Adrenal gland (tissue), 19 donors: ENCODE measurements at places on chromosomes 3 and 15. TPM values are rescaled to one million over a fixed set of nuclear protein-coding genes. Genes with fewer than 3 reads are reported as not detected.

Gene PTX3
- 4.0 TPM for total RNA-seq

Gene LRRC34
- 0.69 TPM for total RNA-seq

Gene ADAM10
- total RNA-seq = 38.0 TPM

Gene TMEM62
- total RNA-seq = 18.2 TPM

Gene ISL2
- not detected for total RNA-seq

Gene CPLX3
- total RNA-seq = 0.11 TPM

Gene MANF
- 77.0 TPM for total RNA-seq

Gene DUT
- 85.9 TPM for total RNA-seq

Gene GOLGA6B
- total RNA-seq = not detected

Gene HYKK
- 8.6 TPM for total RNA-seq

Gene ADGRG7
- not detected for total RNA-seq

Gene THRB
- total RNA-seq = 9.4 TPM

Gene CACNA2D2
- 0.55 TPM for total RNA-seq

Gene SH2D7
- total RNA-seq = not detected

Gene CSPG4
- total RNA-seq = 2.7 TPM

Gene ERICH6
- total RNA-seq = not detected

Gene MOBP
- not detected for total RNA-seq

Gene STAC
- total RNA-seq = 2.3 TPM

Gene SGO1
- total RNA-seq = 0.51 TPM

Gene CFAP100
- total RNA-seq = not detected

Gene ITIH1
- 1.3 TPM for total RNA-seq

Gene PTH1R
- 10.0 TPM for total RNA-seq

Gene GALNT15
- 11.8 TPM for total RNA-seq

Gene SPINT1
- total RNA-seq = 0.67 TPM

Gene POLR2H
- 71.2 TPM for total RNA-seq

Gene TMEM39A
- 34.1 TPM for total RNA-seq

Gene TTLL13
- not detected for total RNA-seq

Gene TGM4
- total RNA-seq = not detected

Gene FANCD2OS
- not detected for total RNA-seq

Gene CCDC191
- total RNA-seq = 3.5 TPM

Gene GOLGA8G
- not detected for total RNA-seq

Gene KNG1
- total RNA-seq = 0.32 TPM

Gene ANKUB1
- total RNA-seq = not detected

Gene C3orf52
- 9.0 TPM for total RNA-seq

Gene CCR8
- total RNA-seq = not detected

Gene TRPM1
- not detected for total RNA-seq

Gene PPARG
- total RNA-seq = 3.5 TPM
